ENCODE measurements at places on chromosomes 1 and 21.
A peak's percentile ranks its signal among the peaks of the same experiment; 100 is the strongest.

GRCh38 chr1:173870252-173871075 lies 2.3 kb downstream of the ZBTB37 start:
- DNase-seq: peak; percentile 48

- DNase-seq: no peak
Measured at GRCh38 chr1:230265200-230266115, 160.7 kb downstream of the PGBD5 start.

- no peak for DNase-seq
Measured at GRCh38 chr1:85496941-85497582, 32.1 kb upstream of the DDAH1 start.

- DNase-seq: no peak
Measured at GRCh38 chr1:1004420-1004779, 4.5 kb upstream of the HES4 start.

DNA sequence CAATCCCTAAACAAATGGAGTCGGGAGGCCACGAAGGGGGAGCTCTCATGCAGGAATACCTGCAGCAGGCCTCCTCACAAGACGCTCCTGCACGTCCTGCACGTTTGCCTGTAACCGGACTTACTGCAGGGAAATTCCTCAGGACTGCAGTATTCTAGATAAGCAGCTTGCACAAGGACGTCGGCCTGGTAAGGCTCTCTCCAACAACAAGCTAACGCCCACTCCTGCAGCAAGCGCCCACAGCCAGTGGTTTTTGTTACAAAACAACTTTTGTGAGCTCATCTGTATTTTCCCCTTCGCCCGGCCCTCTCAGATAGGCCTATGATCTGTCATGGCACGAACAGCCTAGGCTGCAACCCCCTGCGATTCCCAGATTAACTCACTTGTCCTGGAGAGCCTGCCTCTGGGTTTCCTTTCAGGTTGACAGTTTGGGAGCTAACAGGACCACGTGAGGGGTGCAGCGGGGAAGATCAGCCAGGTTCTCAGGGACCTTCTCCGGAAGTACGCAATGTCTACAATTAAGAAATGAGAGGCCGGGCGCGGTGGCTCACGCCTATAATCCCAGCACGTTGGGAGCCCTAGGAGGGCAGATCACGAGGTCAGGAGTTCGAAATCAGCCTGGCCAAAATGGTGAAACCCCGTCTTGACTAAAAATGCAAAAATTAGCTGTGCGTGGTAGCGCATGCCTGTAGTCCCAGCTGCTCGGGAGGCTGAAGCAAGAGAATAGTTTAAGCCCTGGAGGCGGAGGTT lies 921 bp upstream of the MIB2 start:
- no peak for DNase-seq

- DNase-seq: no peak
Measured at GRCh38 chr1:161763522-161764098, 2.5 kb upstream of the ATF6 start.

DNA sequence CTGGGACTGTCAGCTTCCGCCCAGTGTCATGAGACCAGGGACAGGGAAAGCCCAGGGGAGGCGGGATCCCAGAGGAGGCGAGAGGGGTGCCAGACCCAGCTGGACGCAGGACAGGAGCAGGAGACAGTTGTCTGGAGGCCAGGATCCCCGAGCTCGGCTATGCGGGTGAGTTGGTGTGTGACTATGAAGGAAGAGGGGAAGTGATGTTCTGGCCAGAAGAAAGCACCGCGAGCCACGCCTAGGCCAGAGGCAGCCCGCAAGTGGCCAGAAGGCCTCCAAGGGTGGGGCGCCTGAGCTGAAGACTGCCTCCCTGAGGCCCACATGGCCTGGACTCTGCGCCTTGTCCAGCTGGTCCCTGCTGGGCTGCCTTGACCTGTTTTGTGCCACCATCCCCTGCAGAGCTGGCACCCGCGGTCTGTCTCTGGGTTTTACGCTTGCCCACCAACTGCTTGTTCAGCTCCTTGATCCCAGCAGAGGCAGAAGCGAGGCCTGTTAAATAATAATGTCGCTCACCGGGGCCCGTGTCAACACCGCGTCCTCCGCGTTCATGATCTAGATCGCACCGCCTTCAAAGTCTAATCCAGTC lies 85.2 kb upstream of the ACTL8 start:
- no peak for DNase-seq

DNA sequence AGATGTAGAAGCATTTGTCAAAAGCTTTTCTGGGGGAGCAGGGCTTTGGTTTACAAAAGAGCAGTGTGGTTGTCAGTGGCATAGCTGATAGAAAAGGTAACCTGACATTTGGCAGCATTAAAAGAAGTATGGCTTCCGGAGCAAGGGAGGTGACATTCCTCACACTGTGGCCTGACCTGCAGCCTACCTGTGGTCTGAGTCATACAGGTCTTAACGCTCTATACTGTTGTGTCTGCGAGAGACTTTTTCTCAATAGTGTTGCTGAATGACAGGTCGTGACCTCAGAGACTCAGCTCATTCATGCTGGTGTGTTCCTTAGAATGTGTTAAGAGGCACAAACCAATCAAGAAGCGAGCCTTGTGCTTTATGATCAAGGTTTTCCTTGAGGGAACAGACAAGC lies 19.3 kb downstream of the PHGDH start:
- DNase-seq: no peak

GRCh38 chr1:199122532-199123311 lies 483.9 kb downstream of the PTPRC start:
- DNase-seq: no peak

Measured in GDM1 (cell line).